Esophagus squamous epithelium (tissue), 5 donors: ENCODE measurements at places on chromosomes 5 and 9.

GRCh38 chr9:134676361-134676760 is 34.8 kb downstream of the COL5A1 start:
- no peak for DNase-seq

- no peak for DNase-seq
Measured at GRCh38 chr9:14585730-14586473, 107.3 kb downstream of the ZDHHC21 start.

GRCh38 chr5:137190031-137190430 is 309.1 kb downstream of the SPOCK1 start:
- DNase-seq, result no peak

GRCh38 chr5:39130716-39131115 is 56.5 kb upstream of the RICTOR start:
- no peak for DNase-seq

GRCh38 chr5:26518065-26518464 is 520.3 kb downstream of the CDH9 start:
- no peak for DNase-seq
